ENCODE measurements at places on chromosomes 2 and 18. TPM values are rescaled to one million over a fixed set of nuclear protein-coding genes. Genes with fewer than 3 reads are reported as not detected.

DNA sequence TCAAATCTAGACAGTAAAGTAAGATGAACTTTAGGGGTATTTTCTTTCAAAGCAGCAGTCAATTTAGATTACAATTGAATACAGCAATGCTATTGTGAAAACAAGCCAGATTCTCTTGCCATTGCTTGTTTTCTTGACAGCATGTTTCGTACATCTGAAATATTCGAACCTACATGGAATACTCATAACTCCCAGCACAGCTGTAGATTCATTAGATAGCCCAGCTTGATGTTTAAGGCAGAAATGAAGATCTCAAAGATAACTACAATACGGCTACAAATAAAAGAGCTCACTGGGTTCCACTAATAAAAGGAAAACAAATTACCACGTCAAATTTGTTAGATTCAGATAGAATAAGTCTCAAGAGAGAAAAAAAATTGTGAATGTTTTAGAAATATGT is 208.8 kb downstream of the WDPCP start:
- DNase-seq, result no peak

GRCh38 chr2:46296216-46296839 is 879 bp upstream of the EPAS1 start:
- peak; percentile 86 for DNase-seq

GRCh38 chr2:16393500-16394071 is 272.0 kb downstream of the CYRIA start:
- DNase-seq, result no peak

GRCh38 chr2:202726070-202726469 is 91.3 kb downstream of the FAM117B start:
- no peak for DNase-seq

DNA sequence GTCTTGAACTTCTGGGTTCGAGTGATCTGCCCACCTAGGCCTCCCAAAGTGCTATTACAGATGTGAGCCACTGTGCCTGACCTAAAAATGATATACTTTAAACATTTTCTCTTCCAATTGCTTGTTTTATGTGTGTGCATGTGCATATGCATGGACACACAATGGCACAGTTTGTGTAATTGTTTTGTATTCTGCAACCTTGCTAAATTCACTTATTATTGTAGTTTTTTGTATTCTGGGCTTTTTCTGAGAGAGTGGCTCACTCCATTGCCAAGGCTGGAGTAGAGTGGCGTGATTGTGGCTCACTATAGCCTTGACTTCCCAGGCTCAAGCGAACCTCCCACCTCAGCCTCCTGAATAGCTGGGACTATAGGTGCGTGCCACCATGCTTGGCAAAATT is 8.1 kb downstream of the HAT1 start:
- DNase-seq, result no peak

DNA sequence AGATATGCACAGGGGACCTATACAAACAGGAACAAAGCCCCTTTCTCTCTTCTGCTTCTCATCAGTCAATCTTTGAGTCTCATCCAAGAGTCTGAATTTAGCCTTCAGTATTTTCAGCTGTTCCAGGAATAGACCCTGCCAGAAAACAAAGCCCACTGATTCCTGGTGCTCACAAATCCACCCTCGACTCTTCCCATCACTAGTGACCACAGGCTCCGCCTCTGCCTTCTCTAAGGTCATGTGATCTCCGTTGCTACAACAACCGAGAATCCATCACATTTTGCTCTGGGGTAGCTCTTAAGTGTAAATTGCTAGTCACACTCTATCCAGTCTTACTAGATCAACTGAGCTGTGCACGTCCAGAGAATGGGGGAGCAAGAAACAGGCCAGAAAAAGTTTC is 46.4 kb upstream of the SPTBN1 start:
- no peak for DNase-seq

DNA sequence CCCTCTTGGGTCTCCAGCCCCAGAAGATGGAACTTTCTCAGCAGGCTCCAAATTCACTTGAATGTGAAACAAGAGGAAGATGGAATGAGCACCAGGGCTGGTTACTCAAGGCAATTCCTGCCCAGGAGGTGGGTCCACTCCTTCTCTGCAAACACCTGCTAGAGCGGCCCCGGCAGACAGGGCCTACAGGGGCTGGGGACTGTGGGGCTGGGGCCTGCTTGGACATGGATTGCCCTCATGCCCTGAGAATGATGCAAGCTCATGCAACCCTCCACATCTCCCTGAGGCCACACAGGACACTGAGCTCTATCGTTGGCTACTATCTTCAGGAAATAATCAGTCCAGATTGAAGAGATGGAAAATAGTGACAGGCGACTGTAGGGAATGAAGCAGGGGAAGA is 39.1 kb downstream of the TFCP2L1 start:
- DNase-seq, result no peak

DNA sequence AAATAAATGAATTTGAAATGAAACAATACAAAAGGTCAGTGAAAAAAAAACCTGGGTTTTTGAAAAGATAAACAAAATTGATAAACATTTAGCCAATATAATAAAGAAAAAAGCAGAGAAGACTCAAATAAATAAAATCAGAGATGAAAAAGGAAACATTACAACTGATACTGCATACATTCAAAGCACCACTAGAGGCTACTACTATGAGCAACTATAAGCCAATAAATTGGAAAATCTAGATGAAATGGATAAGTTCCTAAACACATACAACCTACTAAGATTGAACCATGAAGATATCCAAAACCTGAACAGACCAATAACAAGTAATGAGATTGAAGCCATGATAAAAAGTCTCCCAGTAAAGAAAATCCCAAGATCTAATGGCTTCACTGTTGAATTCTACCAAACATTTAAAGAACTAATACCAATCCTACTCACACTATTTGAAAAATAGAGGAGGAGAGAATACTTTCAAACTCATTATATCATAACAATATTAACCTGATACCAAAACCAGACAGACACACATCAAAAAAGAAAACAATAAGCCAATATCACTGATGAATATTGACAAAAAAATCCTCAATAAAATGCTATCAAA is 80.8 kb upstream of the CERS6 start:
- DNase-seq, result no peak

DNA sequence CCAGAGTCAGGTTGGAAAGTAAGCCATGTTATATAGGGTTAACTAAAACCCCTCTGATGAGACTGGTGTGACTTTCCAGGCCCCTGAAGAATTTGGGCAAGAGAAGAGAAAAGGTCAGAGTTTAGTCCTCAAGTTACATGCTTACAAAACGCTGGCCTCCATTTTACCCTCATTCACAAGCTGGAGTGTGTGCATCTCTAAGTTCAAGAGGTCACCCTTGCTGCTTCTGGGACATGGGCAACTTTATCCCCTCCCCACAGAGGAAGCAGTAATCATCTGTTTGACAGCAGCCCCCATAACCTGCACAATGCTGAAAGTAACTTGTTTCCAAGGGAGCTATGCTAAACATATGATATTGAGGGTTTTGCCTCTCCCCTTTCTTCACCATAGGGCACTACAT is 85.2 kb upstream of the CCDC195 start:
- DNase-seq, result no peak

DNA sequence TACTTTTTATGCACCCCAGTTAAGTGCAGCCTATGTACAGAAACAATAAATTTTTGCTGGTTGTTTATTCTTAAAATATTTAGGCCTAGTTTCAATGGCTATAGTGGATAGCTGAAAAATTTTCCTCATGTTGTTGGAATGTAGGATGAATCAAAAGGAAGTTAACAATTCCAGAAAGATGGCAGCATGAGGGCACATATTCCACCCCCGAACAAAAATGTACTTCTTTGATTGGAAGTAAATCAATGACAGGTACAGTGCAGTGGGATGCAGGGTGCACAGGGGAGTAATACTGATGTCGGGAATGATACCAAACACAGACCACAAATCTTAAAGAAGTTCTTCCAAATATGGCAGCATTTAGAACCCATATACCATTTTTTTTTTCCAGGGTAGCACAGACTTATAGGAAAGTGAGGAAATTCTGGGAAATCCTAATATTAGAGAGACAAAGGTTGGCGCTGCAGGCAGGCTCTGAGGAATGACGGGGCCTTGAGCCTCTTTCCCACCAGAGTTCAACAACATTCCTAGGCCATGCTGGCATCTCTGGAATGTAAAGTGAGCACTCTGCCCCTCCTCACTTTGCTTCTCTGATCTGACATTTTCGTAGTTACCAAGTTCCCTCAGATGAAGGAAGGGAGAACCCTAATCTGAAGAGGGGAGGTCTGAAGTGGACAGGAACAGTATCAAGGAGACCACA is 36.6 kb upstream of the IKZF2 start:
- DNase-seq, result no peak

GRCh38 chr2:119407430-119408220 is 24.0 kb upstream of the TMEM37 start:
- DNase-seq, result no peak

- no peak for DNase-seq
Measured at GRCh38 chr2:1798115-1798784, 53.9 kb upstream of the PXDN start.

CD207 gene
- 81.3 TPM for total RNA-seq

ZNF521 gene
- 13.2 TPM for total RNA-seq

RUFY4 gene
- not detected for total RNA-seq

DNPEP gene
- total RNA-seq, result 66.8 TPM

AKAIN1 gene
- total RNA-seq, result not detected

Data from suprapubic skin (tissue), 4 donors.